Activated B cell treated with CpG ODN at 0.5 μM for 24 hours (primary cell): ENCODE measurements at places on chromosomes 6 and 20. TPM values are rescaled to one million over a fixed set of nuclear protein-coding genes. Genes with fewer than 3 reads are reported as not detected.

DNA sequence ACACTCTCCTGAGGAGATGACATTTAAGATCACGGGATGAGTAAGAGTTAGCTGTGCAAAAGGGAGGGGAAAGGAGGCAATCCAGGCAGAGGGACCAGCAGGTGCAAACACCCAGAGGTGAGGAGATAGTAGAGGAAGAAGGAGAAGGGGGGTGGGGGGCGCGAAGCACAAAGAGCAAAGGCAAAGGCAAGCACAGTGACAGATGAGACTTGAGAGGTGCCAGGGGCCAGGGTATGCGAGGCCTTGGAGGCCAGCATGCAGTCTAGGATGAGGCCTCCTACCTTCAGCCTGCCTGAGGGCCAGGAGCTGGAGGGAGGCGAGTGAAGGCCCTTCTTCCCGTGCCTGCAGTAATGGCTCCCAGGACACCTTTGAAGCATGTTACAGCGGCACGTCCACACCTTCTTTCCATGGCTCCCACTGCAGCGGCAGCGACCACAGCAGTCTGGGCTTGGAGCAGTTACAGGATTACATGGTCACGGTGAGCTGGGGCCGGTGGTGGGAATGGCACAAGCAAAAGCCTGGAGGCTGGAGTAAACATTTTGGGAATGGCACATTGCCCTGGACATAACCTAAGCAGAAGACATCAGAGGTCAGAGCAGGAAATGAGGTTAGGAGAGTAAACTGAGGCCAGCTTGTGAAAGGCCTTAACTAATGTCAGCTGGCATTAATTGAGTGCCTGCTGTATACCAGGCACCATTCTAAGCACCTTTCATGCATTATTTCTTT, 18.6 kb downstream of the CCM2L start:
- peaks cover 13% of the 10 kb centered on the region for H3K4me1 ChIP-seq
- no peak for DNase-seq
- peaks cover 4% of the 10 kb centered on the region for H3K27me3 ChIP-seq
- no peak overlapping the region for H3K4me3 ChIP-seq

- no peak for DNase-seq
- no peaks in the 10 kb centered on the region for H3K27me3 ChIP-seq
- no peak overlapping the region for H3K4me3 ChIP-seq
- H3K27ac ChIP-seq: no peak overlapping the region
Observed at GRCh38 chr6:13718123-13718458, 6.5 kb upstream of the RANBP9 start.

DNA sequence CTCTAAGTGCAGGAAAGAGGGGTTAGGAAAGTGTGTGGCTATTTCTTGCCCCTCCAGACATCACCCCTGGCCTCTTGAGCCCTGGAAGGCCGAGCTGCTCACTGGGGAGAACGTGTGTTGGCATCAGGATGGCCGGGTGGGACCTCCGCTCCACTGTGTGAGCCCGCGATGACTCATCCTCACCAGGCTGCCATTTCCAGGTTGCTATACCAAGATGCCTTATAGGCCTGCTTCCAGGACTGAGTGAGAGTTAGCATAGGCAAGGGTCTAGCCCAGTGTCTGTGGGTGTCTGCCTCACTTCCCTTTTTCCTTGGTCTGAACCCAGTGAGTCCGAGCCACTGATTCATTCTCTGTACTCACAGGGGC, 105.0 kb downstream of the MRPL14 start:
- H3K36me3 ChIP-seq: no peaks in the 10 kb centered on the region
- H3K4me1 ChIP-seq: no peaks in the 10 kb centered on the region
- no peak for DNase-seq
- H3K4me3 ChIP-seq: no peak overlapping the region

GRCh38 chr20:56322681-56323080, 36.1 kb upstream of the FAM210B start:
- no peak for DNase-seq
- no peaks in the 10 kb centered on the region for H3K36me3 ChIP-seq
- H3K4me1 ChIP-seq: no peaks in the 10 kb centered on the region
- no peak overlapping the region for H3K4me3 ChIP-seq
- H3K27me3 ChIP-seq: peaks cover 5% of the 10 kb centered on the region

GRCh38 chr20:37295001-37295400, 5.5 kb downstream of the MANBAL start:
- no peak for DNase-seq
- no peaks in the 10 kb centered on the region for H3K27me3 ChIP-seq
- no peak overlapping the region for H3K27ac ChIP-seq
- H3K36me3 ChIP-seq: peaks cover 60% of the 10 kb centered on the region
- no peak overlapping the region for H3K4me3 ChIP-seq

The BPI gene
- not detected in 2 replicates for total RNA-seq

GRCh38 chr6:126535595-126535994, 195.7 kb downstream of the CENPW start:
- no peak overlapping the region for H3K27ac ChIP-seq
- no peak overlapping the region for H3K4me3 ChIP-seq
- H3K4me1 ChIP-seq: no peaks in the 10 kb centered on the region
- DNase-seq: no peak
- no peaks in the 10 kb centered on the region for H3K36me3 ChIP-seq
- H3K27me3 ChIP-seq: no peaks in the 10 kb centered on the region

The PMEPA1 gene
- 33.1 and 34.8 TPM in 2 replicates for total RNA-seq

The SLC17A1 gene
- not detected in 2 replicates for total RNA-seq

DNA sequence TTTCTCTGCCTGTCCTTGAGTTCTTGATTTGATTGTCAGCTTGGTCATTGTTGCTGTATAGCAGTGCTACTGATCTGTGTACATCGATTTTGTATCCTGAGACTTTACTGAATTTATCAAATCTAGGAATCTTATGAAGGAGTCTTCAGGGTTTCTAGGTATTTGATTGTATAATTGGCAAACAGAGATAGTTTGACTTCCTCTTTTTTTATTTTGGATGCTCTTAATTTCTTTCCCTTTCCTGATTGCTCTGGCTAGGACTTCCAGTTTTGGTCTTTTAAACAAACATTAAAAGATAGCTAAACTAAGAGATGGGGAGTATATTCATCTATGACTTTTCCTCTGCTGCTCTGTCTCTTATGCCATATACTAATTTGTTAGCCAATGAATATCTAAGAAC, 62.4 kb downstream of the NCOA7 start:
- no peak for DNase-seq
- H3K27ac ChIP-seq: no peak overlapping the region
- H3K4me3 ChIP-seq: no peak overlapping the region
- H3K4me1 ChIP-seq: peaks cover 14% of the 10 kb centered on the region

GRCh38 chr6:111844376-111844775, 28.9 kb downstream of the FYN start:
- H3K4me1 ChIP-seq: peaks cover 16% of the 10 kb centered on the region
- H3K27me3 ChIP-seq: no peaks in the 10 kb centered on the region
- no peak overlapping the region for H3K4me3 ChIP-seq
- no peak overlapping the region for H3K27ac ChIP-seq
- no peak for DNase-seq

DNA sequence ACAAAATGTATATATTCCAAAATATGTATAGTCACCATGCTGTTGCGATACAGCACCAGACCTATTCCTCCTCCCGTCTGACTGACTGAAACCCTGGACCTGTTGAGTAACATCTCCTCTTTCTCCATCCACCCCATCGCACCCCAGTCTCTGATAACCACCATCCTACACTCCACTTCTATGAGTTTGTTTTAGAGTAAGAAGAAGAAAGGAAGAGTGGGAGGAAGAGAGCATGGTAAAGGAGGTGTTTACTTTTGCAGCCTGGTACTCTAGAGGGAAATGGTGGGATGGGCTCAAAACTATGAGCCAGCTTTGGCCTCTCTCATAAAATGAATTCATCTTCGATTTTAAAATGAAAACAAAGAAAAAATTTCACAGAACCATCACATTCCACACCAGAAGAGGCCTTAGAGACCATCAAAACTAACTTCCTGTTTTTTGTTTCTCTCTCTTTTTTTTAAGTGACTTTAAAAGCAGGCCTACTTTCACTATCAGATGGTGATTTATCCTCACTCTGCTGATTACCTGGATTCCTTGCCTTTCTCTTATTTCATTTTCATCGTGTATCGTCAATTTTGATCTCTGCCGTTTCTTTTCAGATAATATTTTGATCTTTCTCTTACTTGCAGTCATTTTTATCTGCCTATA, 16.8 kb upstream of the FUCA2 start:
- no peak overlapping the region for H3K4me3 ChIP-seq
- no peak for DNase-seq
- H3K27ac ChIP-seq: peak overlapping the region; percentile 86
- H3K27me3 ChIP-seq: no peaks in the 10 kb centered on the region
- H3K36me3 ChIP-seq: no peaks in the 10 kb centered on the region

The LY6G5C gene
- total RNA-seq: 0.29 and 0.73 TPM in 2 replicates

The GPR63 gene
- total RNA-seq: 0.02 and 0.11 TPM in 2 replicates

The TSPYL1 gene
- total RNA-seq: 67.4 and 68.4 TPM in 2 replicates

GRCh38 chr20:21302664-21303060, 469 bp upstream of the XRN2 start:
- peak overlapping the region; percentile 98 for H3K27ac ChIP-seq
- H3K4me1 ChIP-seq: peaks cover 27% of the 10 kb centered on the region
- H3K27me3 ChIP-seq: peaks cover 2% of the 10 kb centered on the region
- no peak for DNase-seq
- H3K4me3 ChIP-seq: peak overlapping the region; percentile 98

- no peak overlapping the region for H3K4me3 ChIP-seq
- peaks cover 4% of the 10 kb centered on the region for H3K27me3 ChIP-seq
- no peaks in the 10 kb centered on the region for H3K36me3 ChIP-seq
- no peak for DNase-seq
- peaks cover 6% of the 10 kb centered on the region for H3K4me1 ChIP-seq
Observed at GRCh38 chr6:16832721-16833120, 71.5 kb upstream of the ATXN1 start.

The TFAP2B gene
- total RNA-seq: not detected in 2 replicates

The LINC00237 gene
- total RNA-seq: 0.17 TPM in 1 of 2 replicates, not detected in the other

The HSP90AB1 gene
- total RNA-seq: 1,222 and 1,311 TPM in 2 replicates

GRCh38 chr6:131033631-131034030, 29.4 kb downstream of the EPB41L2 start:
- H3K27ac ChIP-seq: no peak overlapping the region
- DNase-seq: no peak
- no peak overlapping the region for H3K4me3 ChIP-seq
- no peaks in the 10 kb centered on the region for H3K36me3 ChIP-seq

- peaks cover 12% of the 10 kb centered on the region for H3K27me3 ChIP-seq
- no peaks in the 10 kb centered on the region for H3K36me3 ChIP-seq
- no peak overlapping the region for H3K27ac ChIP-seq
- no peak for DNase-seq
Observed at GRCh38 chr6:41441598-41442351, 104.4 kb upstream of the FOXP4 start.

DNA sequence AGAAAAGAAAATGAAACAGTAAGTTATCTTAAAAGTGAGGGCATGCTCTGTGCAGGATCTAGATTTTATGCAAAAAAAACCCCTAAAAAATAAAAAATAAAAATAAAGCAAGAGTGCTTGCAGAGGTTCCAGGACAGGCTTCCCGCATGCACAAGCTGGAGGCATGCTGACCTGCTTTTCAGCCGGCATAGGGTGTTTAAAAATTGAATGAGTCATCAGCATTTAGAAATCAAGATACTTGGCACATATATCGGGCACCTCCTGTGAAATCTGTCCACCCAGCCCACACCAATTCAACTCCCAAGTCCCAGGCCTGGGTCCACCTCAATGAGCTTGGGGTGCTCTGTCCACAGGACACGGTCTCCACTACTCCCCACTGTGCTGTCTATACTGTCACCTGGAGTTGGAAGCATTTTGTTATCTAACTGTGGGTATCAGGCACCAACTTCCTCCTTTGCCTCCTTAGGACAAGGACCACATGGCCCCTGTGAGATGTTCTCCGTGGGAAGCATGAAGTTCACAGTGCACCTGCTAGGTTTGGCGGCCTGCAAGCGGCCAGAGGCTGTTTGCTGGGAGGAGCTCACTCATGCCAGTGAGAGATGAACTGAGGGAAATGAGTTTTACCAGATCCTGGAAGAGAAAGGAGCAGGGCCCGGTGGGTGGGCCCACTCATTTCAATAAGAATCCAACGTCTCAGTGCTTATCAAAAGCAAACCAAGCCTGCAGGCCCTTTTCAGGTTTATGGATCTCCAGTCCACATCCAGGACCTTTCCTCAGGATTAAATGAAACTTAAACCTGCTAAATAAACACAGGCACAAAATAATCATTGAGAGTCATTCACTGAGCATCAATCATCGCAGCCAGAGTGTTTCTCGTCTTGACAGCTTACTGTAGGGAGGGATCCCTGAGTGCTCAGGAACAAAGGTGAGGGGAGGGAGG, 121.1 kb downstream of the FOXA2 start:
- no peak overlapping the region for H3K27ac ChIP-seq
- no peak for DNase-seq
- H3K4me3 ChIP-seq: no peak overlapping the region
- no peaks in the 10 kb centered on the region for H3K36me3 ChIP-seq
- no peaks in the 10 kb centered on the region for H3K4me1 ChIP-seq
- peaks cover 6% of the 10 kb centered on the region for H3K27me3 ChIP-seq

DNA sequence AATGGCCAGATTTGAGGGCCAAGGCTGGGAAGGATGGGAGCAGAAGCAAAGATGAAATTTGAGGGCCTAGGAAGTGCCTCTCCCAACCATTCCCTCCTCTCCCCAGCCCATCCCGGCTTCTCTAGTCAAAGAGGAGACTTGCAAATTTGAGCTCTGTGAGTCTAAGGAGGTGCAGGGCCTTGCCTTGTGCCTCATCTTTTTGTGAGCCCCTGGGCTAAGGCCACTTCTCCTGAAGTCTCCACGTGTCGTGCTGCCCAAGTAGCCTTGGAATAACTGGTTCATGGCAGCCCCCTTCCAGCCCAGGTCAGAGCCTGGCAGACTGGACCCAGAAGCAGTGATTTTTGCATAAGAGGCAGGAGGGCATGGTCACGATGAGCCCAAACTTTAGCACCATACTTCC, 6.7 kb downstream of the PTGIS start:
- no peak overlapping the region for H3K4me3 ChIP-seq
- no peaks in the 10 kb centered on the region for H3K36me3 ChIP-seq
- H3K27ac ChIP-seq: no peak overlapping the region
- no peak for DNase-seq

DNA sequence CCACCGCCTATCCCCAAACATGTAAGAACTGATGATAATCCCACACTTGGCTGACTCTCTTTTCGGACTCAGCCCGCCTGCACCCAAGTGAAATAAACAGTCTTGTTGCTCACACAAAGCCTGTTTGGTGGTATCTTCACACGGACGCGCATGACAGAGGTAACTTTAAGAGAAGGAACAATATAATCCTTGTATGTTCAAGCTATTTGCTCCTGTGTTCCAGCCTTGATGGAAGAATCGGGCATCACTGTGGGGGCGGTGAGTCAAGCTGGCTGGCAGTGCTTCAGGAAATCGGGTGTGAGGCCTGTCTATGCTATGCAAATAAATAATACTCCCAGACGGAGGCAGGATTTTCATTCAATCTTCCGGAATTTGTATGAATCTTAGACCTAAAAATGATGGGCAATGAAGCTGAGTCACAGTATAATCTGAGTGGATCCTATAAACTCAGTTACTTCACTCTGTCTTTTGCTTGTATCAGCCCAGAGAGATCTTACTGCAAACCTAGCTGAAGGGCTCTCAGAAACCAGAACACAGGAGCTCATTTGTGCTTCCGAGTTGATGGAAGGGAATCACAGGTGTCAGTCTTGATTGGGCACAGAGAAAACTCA, 45.2 kb upstream of the NT5E start:
- no peak overlapping the region for H3K27ac ChIP-seq
- no peaks in the 10 kb centered on the region for H3K27me3 ChIP-seq
- H3K4me3 ChIP-seq: no peak overlapping the region
- peaks cover 26% of the 10 kb centered on the region for H3K4me1 ChIP-seq
- DNase-seq: no peak
